ENCODE measurements at places on chromosomes 2 and 18.

DNA sequence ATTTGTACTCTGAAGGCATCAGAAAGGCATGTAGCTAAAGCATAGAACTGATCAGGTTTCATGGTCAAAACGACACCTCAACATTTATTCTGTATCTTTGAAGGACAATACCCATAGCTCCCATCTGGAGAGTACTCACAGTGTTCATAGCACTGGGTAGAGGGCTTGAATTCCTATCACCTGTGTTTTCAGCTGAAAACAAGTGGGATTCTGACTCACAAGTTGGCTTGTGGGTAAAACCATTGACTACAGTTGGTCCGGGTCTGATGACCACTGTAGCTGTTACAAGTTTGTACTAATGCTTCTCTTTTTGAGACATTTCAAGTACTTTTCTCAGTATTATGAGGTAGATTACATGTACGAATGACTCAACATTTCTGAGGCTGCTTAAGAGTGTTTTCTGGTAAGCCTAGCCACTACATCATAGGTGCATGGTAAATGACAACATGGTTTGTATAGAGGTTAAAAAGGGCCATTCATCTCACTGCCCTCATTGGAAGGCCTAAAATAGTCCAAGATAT, 68.6 kb upstream of the PELI1 start:
- DNase-seq, result no peak

GRCh38 chr2:132438691-132439090, 22.1 kb downstream of the GPR39 start:
- no peak for DNase-seq

GRCh38 chr2:193276560-193276959, 1081.8 kb upstream of the TMEFF2 start:
- DNase-seq, result no peak

- no peak for DNase-seq
Measured at GRCh38 chr2:74851191-74851566, 17.3 kb downstream of the HK2 start.

GRCh38 chr2:117679952-117680351, 134.5 kb upstream of the DDX18 start:
- DNase-seq, result no peak

GRCh38 chr2:190410166-190410565, 2.0 kb downstream of the MFSD6 start:
- DNase-seq, result no peak

DNA sequence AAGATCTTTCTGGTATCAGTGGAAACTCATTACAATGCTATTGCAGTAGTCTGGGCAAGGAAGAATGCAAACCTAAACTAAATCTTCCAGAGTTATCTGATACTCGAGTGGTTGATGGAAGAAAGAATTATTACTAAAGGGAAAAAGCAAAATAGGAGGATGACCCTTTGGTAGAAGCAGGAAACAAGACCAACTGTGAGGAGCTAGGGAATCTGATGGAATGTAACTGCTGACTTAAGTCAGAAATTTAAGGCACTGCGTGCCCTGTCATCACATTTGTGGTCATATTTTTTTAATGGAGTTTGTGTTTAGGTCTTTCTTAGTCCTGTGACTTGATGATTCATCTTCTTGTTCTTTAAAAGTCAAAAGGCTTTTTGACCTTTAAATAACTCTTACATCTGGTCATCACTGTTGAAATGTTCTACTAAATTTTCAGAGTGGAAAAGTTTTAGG, 36.5 kb upstream of the ARMC9 start:
- DNase-seq, result no peak

DNA sequence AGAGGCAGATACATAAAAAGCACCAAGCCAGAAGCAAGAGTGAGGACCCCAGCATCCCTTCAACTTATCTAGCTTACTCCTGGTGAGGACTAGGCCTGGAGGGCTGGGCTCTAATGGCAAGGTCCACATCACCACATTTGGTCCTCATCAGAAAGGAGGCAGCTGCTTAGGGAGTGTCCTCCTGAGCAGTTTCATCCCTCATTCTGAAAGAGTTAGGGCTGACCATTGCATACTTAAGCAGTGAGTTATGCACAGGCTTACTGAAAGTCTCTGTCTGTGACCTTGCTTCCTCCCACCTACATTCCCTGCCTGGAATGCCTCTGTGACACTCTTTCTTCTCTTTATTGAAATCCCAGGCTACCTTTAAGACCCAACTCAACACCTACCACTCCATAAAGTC, 301.8 kb upstream of the ACVR2A start:
- DNase-seq, result no peak

- DNase-seq, result no peak
Measured at GRCh38 chr2:54549917-54550518, 93.9 kb downstream of the SPTBN1 start.

DNA sequence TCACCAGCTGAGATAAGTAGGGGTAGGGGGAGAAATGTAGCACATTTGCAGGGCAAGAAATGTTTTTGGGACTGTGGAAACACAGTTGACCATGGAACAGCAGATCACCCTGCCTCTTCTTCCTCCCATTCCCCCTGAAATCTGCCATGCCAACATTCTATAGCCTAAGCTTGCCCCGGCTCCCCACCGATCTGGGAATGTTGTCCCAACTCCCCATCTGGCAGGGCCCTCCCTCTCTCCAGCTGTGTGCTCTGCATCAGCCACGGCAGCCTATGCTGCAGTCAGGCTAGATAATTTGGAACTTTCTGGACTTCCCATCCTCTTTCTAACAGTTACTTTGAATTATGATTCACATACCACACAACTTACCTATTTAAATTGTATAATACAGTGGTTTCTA, 425.1 kb upstream of the RAB6C start:
- no peak for DNase-seq

DNA sequence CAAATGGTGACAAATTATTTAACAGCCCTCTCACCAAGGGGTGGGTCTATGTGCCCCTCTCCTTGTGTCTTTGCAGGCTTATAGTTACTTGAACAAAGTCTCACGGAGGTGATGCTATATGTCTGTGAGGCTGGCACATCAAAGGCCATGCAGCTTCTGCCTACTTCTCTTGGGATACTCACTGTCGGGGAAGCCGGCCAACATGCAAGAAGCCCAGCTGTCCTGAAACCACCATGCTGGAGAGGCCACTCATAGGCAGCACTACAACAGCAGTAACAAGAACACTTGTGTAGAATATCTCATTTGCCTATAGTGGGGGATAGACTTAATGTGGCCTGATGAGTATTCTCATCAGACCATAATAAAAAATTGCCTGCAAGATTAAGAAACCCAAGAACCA, 233.7 kb upstream of the NCKAP5 start:
- DNase-seq, result no peak

DNA sequence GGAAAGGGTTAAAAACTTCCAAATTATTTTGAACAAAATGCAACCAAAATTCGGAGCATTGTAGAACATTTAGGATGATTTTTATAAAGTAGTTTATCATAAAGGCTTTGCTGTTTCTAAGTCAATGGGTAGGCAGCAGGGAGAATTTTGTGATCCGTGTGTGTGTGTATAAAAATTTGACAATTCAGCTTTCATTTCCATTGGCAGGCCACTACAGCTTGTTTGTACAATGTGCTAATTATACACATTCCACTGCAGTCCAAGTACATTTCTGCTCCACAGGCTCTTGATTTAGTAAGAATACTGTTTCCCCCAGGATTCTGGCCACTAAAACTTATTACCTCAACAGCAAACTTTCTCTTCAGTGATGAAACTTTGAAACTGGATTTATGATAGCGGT, 71.8 kb upstream of the LTBP1 start:
- DNase-seq, result no peak

GRCh38 chr18:32455361-32455760, 15.3 kb downstream of the GAREM1 start:
- no peak for DNase-seq

- DNase-seq, result no peak
Measured at GRCh38 chr2:20444101-20444992, 2.5 kb upstream of the RHOB start.

DNA sequence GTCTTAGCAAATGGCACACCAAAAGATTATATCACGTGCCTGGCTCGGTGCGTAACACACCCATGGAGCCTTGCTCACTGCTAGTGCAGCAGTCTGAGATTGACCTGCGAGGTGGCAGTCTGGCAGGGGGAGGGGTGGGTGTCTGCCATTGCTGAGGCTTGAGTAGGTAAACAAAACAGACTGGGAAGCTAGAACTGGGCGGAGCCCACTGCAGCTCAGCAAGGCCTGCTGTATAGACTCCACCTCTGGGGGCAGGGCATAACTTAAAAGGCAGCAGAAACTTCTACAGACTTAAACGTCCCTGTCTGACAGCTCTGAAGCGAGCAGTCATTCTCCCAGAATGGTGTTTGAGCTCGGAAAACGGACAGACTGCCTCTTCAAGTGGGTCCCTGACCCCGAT, 55.9 kb upstream of the FSHR start:
- DNase-seq, result no peak

- DNase-seq, result peak; percentile 75
Measured at GRCh38 chr2:42095923-42096408, 48.1 kb downstream of the PKDCC start.

- no peak for DNase-seq
Measured at GRCh38 chr2:144328938-144329337, 191.0 kb downstream of the ZEB2 start.

- no peak for DNase-seq
Measured at GRCh38 chr2:199460101-199460671, 2.4 kb upstream of the SATB2 start.

DNA sequence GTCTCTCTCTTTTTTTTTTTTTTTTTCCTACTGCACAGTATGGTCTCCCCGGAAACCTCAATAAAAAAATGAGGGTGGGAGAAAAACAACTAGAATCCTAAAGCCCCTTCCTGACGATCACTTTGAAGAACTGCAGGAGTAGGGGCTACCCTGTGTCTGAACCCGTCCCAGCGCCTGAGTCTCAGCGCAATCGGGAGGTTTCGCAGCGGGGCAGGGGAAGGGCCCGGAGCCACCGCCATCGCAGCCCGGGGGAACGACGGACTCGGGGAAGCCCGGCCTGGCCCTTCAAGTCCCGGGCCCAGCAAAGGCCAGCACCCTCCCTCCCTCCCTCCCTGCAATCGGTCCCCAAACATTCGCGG, 411 bp downstream of the NARS1 start:
- DNase-seq, result no peak

DNA sequence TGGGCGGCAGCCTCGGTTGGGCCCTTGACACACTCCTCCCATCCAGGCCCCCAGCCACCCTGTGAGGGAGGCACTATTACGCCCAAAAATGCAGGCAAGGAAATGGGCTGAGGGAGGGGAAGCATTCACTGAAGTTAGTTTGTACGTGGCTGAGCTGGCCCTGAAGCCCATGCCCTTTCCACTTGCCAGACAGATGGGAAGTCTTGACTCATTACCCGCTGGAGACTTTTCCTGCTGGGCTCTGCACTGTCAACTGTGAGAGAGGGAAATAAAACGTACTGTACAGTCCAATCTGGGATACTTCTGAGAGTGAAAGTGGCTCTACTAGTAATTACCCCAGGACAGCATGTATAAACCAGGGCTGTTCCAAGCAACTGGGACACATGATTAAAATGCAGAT, 125.9 kb downstream of the MSH2 start:
- no peak for DNase-seq

DNA sequence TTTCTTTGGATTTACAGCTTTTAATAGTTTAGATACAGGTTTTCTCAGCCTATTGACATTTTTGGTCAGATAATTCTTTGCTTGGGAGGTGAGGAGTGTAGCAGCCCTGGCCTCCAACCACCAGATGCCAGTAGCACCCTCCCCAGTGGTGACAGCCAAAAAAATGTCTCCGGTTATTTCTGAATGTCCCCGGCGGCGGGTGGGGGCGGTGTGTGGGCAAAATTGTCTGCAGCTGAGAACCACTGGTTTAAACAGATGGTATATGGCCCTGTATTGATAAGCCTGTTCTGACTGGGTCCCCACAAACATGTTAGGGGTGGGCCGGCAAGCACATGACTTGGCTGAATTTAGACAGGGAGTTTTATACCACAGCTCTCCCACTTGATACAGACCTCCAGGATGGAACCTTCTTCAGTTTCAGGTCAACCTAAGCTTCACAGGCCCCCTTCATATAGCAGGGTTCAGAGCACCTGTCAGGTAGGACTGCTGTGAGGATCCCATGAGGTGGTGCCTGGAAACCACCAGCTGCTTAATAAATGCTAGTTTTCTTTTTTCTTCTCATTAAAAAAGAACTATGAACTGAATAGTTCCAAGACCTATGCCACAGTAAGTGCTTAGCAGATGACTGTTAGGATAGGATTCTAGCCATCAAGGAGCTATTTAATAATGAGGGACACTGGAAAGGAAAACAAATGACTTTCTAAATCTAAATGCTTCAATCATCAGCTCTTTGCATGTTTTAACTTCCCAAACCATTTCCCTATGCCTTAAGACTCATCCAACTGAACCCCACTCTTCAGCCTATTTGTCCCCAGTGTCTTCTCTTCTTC, 18.1 kb downstream of the LPIN2 start:
- peak; percentile 79 for DNase-seq

- DNase-seq, result no peak
Measured at GRCh38 chr2:73995810-73996209, 11.1 kb downstream of the TET3 start.

- DNase-seq, result no peak
Measured at GRCh38 chr2:99984799-99985515, 157.4 kb downstream of the AFF3 start.

DNA sequence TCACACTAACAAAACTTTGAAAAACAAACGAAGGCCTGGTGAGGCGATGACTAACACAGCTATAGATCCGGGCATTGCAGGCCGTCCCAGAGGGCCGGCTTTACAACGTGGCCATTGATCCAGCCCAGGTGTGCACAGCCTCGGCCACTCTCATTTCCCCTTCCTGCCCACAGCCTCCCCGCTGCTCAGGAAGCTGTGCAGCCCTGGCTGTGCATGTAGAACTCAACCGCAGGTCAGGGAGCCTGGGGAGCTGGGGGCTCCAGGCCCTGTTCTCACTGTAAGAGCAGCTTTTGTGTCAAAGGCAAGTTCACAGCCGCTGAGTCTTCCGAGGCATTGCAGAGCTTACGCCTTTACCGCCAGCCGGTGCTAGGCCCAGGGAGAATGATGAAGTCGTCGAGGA, 87.2 kb downstream of the LONRF2 start:
- DNase-seq, result peak; percentile 56

DNA sequence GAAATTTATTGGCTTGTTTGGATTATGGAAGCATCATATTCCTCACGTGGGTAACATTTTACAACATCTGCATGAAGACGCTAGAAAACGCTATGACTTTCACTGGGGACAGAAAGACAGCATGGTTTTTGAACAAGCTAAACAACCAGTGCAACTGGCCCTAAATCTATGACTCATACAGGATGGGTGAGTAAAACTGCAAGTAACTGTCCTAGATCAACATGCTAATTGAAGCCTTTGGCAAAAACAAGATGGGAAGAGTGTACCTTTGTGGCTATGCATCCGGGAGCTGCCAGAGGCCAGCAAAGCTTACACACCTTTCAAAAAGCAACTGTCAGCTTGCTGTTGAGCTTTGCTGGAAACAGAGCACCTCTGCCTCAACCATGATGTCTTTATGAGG, 1096.0 kb upstream of the DDX18 start:
- no peak for DNase-seq

DNA sequence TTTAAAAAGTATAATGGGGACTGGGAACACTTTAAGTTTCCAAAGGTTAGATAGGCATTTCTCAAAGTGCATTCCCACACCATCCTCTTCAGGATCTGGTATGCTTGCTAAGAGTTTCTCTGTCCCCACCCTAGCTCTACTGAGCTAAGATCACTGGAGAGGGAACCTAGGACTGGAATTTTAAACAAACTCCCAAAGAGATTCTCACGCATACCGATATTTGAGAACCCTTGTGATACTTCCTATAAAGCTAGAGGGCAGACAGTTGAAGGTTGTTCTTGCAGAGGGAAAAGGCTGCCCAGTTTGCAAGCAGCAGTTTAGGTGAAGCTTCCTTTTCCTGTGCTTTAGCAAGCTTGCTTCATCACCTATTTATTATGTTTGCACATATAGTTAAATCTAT, 3.6 kb downstream of the CNRIP1 start:
- no peak for DNase-seq

GRCh38 chr18:22933966-22934423, 867 bp downstream of the RBBP8 start:
- DNase-seq, result no peak
